ENCODE measurements at places on chromosomes 3 and 15. TPM values are rescaled to one million over a fixed set of nuclear protein-coding genes. Genes with fewer than 3 reads are reported as not detected.

RASGRP1 gene
- 0.32 TPM for total RNA-seq

SH2D7 gene
- not detected for total RNA-seq

TNIK gene
- total RNA-seq: 3.0 TPM

IL5RA gene
- not detected for total RNA-seq

EXD1 gene
- not detected for total RNA-seq
